ENCODE measurements at places on chromosomes 6 and 20.
A peak's percentile ranks its signal among the peaks of the same experiment; 100 is the strongest.

GRCh38 chr6:144797881-144798589 lies 512.9 kb downstream of the UTRN start:
- peak; percentile 62 for DNase-seq

DNA sequence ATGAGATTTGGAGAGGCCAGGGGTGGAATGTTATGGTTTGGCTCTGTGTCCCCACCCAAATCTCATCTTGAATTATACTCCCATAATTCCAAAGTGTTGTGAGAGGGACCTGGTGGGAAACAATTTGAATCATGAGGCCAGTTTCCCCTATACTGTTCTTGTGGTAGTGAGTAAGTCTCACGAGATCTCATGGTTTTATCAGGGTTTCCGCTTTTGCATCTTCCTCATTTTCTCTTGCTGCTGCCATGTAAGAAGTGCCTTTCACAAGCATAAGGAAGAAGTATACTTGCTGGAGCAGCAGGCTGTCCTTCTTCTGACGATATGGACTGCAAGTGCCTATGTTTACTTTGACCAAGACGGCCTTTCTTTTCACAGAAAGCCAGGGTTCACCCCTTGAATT lies 270.5 kb downstream of the ESR1 start:
- DNase-seq, result no peak

DNA sequence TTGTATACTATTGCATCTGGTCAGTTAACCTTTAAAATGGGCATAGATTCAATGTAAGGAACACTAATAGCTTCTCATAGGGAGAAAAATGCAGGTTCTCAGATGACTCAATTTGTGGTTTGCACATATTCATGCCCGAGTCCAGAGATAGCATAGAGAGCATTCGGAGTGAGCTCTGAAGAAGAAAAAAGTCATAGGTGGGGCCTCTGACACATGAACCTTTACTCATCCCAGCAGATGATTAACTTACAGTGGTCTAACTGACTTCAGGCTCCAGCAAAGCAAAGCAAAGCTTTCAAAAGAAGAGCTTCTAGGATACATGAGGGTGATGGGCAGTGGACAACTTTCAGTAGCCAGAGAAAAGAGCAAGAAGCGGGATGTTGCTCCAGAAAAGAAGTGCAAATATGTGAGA lies 55.3 kb upstream of the BTN3A2 start:
- DNase-seq, result no peak

- DNase-seq, result no peak
Measured at GRCh38 chr6:170497841-170498301, 55.2 kb downstream of the PSMB1 start.

- peak; percentile 25 for DNase-seq
Measured at GRCh38 chr6:73968221-73968757, 272.3 kb downstream of the CD109 start.

GRCh38 chr6:1479095-1479494 lies 89.7 kb downstream of the FOXF2 start:
- peak; percentile 88 for DNase-seq

DNA sequence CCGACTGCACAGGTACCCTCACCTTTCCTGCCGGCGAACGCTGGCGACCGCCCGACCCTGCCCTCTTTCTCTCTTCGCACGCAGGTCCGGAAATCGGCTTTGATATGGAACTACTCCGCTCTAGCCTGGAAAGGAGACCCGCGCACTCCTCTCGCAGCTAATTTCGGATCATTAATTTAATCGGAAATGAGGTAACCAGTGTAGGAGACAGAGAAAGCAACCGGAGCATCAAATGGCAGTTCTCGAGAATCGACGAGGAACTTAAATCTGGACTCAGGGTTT lies 949 bp upstream of the ATXN1 start:
- no peak for DNase-seq
